T1000 (cell line): ENCODE measurements at places on chromosomes 11 and 22.

GRCh38 chr11:14318581-14318981 is 40.4 kb downstream of the RRAS2 start:
- DNase-seq: no peak

GRCh38 chr11:98207086-98207485 is 813.7 kb upstream of the CNTN5 start:
- DNase-seq: no peak

- DNase-seq: no peak
These were observed 27.1 kb downstream of the TSKU start for GRCh38 chr11:76810151-76810853.

DNA sequence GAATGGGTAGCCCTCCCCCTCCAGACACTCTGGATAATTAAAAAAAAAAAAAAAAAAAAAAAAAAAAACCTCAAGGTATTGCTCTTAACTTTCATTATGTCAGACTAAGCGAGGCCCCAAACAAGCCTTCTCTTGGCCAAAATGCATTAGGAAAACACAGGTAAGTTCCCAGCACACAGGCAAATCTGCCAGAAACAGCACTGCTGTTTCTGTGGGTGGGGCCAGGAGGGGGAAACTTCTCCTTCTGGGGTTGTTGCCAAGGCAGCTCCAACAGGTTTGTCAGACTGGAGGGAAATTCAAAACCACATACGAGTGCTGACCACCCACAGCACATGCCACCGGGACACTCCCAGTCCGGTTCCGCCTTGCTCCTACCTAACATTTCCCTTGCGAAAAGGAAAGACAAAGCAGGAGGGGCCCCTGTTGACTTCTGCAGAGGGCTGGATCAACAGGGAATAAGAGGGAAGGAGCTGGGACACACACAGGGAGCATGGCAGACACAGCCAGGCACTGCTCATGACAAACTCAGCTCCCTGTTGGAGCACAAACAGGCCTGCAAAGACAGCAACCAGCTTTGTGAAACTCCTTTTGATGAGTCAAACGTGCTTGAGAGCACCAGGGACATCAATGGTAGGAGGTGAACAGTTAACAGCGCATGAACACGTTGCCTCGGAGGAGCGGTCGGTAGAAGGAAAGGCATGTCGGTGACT is 55.0 kb downstream of the MYH9 start:
- DNase-seq: no peak

GRCh38 chr11:19160847-19161246 is 40.9 kb downstream of the CSRP3 start:
- no peak for DNase-seq

DNA sequence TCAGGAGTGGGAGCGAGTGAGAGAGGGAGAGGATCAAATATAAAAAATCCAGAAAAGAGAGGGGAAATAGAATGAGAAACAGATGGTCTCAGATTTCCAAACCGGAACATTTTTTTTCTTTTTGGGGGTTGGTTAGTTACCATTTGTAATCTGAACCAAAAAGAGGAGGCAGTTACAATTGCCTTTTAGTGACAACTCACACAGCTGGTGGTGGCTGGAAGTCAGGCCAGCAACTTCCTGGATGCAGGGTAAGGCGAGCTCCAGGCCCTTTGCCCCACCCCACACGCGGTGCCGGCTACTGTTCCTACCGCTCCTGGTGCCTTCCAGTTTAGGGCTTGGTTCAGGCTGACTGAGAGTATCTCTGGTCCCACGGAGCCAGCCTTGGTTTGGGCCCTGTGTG is 21.0 kb upstream of the UBASH3B start:
- DNase-seq: no peak

DNA sequence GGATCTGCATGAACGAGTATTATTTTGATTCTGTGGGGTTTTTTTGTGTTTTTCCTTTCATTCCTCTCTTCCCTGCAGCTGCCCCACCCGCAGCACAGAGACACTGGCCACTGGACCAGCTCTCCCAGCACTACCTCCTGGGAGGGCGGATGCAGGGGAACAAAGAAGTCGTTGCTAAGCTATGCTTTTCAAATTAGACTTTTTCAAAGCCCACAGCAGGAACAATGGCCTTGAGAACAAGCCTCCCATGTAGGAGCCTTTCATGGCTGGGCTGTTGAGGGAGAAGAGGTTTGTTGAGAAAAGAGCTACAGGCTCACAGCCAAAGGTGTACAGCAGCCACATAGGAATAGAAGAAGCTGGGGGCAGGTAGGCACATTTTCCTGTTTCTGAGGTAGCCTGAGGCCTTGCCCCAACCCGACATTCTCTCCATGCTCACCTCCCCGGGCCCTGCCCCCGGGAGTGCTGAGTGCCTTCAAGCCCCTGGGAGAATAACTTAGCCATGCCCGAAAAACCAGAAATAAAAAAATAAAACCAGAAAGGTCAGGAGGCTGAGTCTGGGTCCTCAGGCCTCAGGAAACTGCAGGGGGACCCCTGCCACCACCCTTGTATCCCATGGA is 20.5 kb upstream of the SYT12 start:
- no peak for DNase-seq

DNA sequence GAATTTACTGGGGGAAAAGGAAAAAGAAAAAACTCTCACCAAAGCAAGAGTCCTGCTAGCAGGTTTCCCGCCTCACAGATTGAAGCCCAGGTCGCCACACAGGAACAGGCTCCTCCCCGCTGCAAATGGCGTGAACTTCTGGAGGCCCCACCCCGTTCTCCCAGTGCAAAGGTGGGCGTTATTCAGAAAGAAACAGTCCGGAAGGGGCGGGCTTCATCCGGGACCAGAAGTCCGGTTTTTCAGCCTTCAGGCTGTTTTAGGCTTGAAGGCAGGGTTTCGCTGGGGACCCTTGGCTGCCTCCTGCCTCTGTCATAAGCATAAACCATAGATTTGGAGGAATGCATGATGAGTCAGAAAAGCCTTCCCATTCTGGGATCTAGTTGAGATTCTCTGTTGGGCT is 148.3 kb upstream of the POU2AF2 start:
- no peak for DNase-seq
